ENCODE measurements at places on chromosomes 7 and 10.

DNA sequence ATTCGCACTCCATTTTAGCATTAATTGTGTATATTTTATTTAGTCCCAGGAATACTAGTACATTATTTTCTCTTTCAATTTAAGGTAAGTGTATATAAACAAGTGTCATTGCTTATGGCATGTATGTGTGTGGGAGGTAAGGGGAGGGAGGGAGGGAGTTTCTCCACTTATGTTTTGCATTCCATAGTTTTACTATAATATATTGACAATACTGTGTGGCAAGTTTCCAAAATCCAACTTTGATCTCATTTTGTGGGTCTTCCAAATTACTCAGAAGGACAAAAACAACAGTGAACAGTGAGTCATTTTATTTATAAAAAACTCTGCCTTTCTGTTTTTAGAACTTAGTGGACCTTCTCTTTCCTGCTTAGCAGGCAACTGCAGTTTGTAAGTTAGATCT lies 102.3 kb upstream of the SEMA3E start:
- DNase-seq, result no peak

DNA sequence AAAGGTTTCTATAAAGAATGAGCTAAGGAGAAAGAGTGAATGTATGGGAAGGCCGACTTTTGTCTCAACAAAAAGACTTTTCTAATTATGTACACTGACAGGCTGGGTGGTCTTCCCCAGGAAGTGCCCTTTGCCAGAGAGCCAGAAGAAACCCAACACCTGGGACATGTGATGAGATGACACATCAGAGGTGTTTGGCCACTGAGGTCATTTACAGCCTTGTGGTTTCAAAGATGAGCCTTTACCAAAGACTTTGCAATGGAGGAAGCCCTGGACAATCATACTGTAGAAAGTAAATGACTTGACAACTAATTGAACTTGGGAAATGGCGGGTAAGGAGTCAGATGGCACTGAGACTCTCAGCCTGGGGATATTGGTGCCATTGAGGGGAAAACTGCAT lies 3.4 kb upstream of the NRG3 start:
- no peak for DNase-seq

DNA sequence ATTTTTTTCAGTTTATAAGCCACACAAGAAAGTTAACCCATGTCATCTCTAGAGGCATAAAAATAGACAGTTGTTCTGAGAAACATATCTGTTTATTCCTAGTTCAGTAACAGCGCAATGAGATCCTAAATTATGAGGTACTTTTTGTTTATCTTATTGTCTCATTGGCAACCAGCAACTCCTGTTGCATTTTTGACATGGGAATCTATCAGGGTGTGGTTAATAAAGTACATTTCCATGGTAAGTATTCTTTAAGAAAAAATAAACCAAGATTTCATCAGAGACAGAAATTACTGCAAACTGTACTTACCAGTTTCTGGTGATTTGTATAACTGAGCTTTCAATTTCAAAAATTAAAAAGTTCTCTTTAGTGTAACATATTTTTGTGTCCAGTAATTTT lies 9.0 kb downstream of the FAS start:
- DNase-seq, result no peak

- no peak for DNase-seq
Measured at GRCh38 chr7:36667007-36667745, 57.1 kb downstream of the AOAH start.

GRCh38 chr10:31319602-31320549 lies 860 bp downstream of the ZEB1 start:
- DNase-seq, result peak; percentile 36

GRCh38 chr7:152006336-152006735 lies 19.1 kb upstream of the GALNT11 start:
- DNase-seq, result no peak

- DNase-seq, result no peak
Measured at GRCh38 chr10:86062198-86062550, 304.4 kb downstream of the GRID1 start.

GRCh38 chr7:135845415-135846075 lies 96.9 kb upstream of the FAM180A start:
- DNase-seq, result no peak

DNA sequence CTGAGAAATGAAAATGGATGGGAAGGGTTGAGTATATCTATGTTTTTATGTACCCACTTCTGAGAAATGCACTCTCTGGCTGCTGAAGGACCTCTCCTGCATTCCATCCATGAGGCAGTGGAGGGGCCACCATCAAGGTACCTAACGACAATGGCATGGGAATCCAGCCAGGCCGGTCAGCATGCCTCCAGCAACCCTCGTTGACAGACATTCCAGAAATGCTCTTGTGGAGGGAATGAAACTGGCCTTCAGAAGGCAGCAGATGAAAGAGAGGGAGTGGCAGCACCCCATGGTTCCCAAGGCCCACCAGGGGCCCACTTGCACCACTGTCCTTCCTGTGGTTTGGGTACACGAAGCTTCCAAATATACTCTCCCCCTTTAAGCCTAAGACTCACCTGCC lies 269.0 kb downstream of the ARHGAP12 start:
- no peak for DNase-seq

DNA sequence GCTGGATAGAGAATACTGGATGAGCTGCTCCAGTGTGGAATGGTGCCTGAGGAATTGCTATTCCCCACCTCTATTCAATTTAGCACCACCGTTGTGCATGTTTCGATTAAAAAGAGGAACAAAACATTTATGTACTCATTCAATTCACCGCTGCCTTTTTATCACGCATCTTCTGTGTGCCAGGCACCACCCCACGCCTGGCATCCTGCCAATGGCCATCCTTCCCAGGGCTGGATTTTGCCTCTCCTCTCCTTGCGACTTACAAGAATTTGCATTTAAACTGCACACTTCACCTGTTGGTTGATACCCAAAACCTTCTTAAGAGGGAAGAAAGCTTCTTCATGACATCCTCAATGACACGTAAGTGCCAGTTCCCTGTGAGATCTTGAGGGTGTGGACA lies 110.2 kb upstream of the DPP6 start:
- DNase-seq, result no peak

DNA sequence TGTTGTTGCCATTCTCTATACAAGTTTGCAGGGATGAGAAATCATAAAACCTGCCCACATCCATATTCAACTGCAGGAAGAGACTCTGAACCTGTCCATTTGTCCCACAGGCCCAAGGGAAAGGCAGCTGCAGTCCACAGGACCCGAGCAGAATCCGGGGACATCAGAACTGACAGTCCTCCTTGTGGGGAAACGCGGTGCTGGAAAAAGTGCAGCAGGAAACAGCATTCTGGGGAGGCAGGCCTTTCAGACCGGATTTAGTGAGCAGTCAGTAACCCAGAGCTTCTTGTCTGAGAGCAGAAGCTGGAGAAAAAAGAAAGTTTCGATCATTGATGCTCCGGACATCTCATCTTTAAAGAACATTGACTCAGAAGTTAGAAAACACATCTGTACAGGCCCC lies 23.5 kb downstream of the GIMAP8 start:
- DNase-seq, result no peak

DNA sequence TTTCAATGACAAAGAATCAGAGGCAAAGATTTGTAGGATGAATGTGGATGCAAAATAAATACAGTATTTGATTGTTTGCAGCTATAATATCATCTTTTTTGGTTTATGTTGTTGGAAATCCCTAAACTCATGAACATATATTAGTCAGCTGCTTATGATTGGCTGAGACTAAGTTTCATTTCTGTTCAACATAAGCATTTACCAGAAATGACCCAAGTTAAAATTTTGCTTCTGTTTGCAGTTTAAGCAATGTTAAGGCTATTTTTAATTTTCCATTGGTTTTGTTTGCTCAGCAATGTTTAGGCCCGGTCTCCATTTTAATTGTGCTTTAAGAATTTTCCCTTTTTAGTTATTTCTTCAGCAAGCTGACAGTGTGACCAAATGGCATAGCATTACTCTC lies 22.0 kb downstream of the GIMAP6 start:
- DNase-seq, result no peak

- DNase-seq, result no peak
Measured at GRCh38 chr7:156534925-156535324, 105.6 kb upstream of the RNF32 start.

GRCh38 chr10:62726638-62727037 lies 77.9 kb upstream of the ADO start:
- no peak for DNase-seq

DNA sequence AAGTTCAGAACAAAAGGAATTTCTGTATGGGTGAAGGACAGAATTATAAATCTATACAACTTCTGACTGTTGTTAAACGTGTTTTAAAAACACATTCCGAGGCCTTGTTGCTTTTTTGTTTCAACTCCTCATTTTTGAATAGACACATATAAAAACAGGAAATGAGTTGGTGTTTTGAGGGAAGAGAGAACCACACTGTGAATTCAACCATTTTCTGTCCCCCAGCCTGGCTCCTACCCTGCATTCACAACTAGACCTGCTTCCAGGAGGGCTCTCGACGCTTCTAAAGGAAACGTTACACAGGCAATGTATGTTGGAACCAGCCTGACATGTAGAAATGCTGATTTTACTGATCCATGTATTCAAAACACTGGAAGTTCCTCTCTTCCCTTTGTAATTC lies 76.5 kb downstream of the OR13A1 start:
- DNase-seq, result no peak

DNA sequence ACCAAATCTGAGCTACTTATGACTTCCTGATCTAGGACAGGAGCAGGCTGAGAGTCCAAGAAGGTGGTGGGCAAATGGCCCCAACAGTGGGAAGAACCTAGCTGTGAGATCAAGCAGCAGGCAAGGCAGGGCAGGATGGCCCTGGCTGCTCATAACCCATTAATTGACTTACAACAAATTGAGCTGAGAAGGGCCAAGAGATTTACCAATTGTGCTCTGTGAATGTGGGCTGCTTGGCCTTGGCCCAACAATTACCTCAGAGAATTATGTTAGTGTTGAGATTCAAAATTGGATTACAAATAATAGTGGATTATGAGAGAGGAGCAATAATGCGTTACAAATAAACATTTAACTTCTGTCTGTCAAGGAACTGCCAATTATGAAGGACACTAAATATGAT lies 956.5 kb downstream of the KCNMA1 start:
- no peak for DNase-seq

GRCh38 chr7:138979226-138979979 lies 1.8 kb downstream of the KIAA1549 start:
- no peak for DNase-seq

DNA sequence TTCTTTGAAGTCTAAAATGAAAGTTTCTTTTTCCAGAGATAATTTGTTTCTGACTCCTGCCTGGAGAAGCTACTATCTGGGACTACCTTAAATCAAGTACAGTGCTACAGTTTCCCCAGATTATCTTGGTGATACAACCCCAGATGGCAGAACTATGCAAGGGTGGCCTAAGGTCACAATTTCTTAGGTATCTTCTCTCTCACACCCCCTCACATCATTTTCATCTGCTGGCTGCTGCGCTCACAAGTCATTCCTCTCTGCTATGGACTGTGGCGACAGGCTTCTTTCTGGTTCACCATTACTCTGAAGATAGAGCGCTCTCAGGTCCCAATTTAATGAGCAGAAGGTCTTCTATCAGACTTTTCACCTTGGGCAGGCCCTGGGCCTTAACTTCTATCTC lies 9.1 kb upstream of the PRPS1L1 start:
- DNase-seq, result no peak

DNA sequence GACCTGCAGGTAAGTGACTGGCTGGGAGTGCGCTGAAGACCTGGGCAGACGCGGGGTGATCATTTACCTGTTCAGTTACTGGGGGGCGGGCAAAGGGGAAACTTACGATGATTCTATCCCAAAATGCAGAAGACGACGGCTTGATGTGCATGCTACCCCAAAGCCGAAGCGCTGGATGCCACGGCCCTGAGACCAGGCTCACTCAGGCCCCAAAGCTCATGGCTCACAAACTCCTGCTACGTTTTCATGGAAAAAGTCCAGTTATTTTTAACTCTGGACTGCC lies 200.6 kb downstream of the DIP2C start:
- no peak for DNase-seq

DNA sequence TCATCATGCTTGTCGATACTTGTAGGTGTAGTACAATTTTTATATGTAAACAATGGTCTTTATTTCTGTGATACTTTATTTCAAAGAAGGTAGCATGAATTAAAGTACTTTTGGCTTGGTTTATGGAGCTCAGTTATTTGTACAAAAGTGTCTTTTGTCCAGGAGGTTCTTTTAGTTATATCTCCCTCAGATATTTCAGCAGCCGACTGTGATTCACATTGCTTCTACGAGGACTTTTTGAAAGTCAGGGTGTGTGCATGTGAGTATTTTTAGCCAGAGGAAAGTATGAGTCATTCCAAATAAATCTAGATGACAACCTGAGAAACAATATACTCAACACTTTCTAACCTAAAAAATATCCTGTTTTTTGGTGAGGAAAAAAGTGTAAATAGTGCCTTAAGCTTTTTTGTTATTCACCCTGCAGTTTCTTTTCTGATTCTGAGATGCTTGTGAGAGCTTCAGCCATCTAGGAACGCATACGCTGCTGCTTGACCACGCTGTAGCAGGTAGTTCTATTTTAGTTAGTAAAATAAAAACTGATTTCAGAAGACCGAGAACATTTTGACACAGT lies 595 bp upstream of the SUN1 start:
- DNase-seq, result no peak

DNA sequence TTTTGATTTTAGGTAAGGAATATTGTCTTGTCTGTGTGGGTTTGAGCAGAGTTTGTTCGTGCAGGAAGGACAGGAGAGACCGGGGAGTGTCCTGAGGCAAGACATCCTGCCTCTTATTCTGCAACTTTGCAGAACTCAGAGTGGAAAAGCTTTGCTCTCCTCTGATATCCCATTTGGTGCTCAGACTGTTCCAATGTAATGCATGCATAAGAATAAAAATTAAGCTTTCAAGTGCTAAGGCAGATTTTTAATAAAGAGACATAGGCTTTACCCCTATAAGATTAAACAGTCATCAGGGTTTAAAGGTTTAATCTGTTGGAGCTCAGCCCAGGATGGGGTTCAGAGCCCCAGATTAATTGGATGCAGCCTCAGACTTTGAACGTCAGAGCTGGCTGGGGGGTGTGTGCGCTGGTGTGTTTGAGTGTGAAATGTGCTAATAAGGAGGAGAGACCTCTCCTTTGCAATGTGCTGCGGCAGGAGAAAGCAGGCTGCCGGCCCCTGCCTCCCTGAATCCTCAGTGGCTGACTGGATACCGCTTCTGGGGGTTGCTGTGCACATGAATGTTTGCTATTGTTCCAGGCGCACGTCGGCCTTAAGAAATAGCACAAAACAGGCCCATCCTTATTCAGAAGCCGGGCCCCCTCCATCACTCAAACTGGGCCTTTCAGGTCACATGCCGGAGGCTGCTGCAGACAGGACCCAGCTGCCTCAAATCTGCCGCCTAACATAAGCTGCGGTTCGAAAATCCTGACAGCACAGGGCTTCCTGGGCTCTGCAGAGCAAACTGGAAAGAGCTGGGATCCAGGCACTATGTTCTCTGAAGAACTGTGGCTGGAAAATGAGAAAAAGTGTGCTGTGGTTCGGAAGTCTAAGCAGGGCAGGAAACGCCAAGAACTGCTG lies 84.1 kb upstream of the PRR15 start:
- no peak for DNase-seq

DNA sequence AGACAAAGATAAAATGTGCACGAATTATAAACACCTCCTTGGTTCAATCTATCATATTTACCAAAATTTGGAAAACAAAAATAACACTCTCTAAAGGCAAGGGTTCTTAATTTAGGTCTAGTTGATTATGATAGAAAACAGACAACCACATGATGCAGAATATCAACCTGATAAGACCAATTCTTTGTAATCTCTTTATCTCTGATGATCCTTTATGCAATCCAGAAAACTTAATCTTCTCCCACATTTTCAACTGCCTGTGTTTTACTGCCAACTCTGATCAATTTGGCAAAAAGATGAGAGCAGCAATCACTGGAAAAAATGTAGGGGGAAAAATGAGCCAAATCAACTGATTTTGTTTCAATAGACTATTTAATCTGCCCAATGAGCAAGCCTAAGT lies 148.5 kb downstream of the LRRN3 start:
- no peak for DNase-seq

GRCh38 chr7:176786-177459 lies 15.4 kb upstream of the FAM20C start:
- DNase-seq, result no peak
